Memory B cell (primary cell): ENCODE measurements at places on chromosomes 2 and 18.
A peak's percentile ranks its signal among the peaks of the same experiment; 100 is the strongest.

DNA sequence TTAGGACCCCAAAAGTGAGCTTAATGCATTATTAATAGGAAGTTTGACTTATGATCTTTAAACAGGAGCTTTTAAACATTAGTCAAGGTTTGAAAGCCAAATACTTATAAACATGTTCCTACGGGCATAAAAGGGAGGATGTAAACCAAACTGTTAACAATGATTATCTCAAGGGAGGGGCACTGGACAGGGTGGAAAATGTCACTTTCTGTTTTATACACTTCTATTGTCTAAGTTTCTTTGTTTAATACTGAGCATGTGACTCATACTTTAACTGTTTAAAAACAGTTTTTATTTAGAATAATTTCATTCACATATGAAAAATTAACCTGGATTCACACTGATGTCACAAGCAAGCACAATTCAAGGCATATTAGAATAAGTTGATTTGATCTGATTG is 18.3 kb upstream of the ITGA6 start:
- peaks cover 4% of the 10 kb centered on the region for H3K27me3 ChIP-seq
- H3K36me3 ChIP-seq, result no peaks in the 10 kb centered on the region
- H3K4me3 ChIP-seq, result no peak overlapping the region
- no peak for DNase-seq

DNA sequence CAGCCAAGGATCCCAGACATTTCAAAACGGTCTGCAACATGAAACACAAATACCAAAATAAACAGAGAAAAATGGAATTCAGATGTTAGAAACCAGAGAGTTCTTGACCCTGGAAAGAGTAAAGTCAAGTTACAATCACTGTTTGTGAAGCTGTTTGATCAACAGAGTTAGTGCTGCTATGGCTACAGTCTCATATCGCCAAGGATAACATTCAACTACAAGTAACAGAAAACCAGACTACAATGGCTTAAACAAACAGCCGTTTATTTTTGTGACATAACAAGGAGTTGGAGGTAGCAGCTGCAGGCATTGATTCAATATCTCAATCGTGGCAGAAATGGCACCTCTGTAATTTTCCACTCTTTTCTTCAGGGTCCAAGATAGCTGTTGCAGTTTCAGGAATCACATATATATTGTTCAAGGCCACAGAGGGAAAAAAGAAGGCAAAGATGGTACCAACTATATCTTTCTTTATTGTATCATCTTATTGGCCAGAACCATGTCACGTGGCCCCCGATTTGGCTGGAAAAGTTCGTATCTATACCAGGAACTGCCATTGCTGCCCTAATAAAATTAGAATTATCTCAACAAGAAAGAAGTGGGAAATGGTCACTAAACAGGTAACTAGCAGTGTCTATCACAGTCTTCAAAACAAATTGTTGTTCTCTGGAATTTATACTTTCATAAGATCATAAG is 17.7 kb upstream of the HNRNPLL start:
- H3K4me1 ChIP-seq, result peaks cover 9% of the 10 kb centered on the region
- no peaks in the 10 kb centered on the region for H3K36me3 ChIP-seq
- DNase-seq, result no peak
- no peak overlapping the region for H3K4me3 ChIP-seq
- no peak overlapping the region for H3K27ac ChIP-seq

DNA sequence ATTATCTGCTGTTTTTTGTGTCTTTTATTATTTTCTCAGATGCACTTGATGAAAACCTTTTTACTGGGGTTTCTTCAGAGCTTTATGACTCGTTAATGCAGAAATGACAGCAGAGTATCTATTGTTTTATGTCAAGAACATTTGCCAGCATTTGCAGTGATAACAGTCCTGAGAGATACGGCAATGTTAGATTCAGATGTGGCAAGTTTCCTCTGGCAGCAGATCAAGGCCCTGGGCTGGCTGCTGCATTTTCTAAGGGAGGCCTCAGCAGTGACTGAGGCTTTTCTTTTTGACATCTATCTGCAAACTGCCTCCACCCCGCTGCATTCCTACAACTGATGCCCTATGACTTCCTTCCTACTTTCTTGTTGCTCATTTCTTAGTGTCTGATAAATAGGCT is 40.2 kb downstream of the EFEMP1 start:
- no peak overlapping the region for H3K4me3 ChIP-seq
- no peaks in the 10 kb centered on the region for H3K36me3 ChIP-seq
- H3K27me3 ChIP-seq, result no peaks in the 10 kb centered on the region
- DNase-seq, result no peak
- no peak overlapping the region for H3K27ac ChIP-seq

GRCh38 chr2:112520234-112520783 is 22.0 kb upstream of the POLR1B start:
- no peak overlapping the region for H3K4me3 ChIP-seq
- no peak overlapping the region for H3K27ac ChIP-seq
- no peaks in the 10 kb centered on the region for H3K4me1 ChIP-seq
- no peaks in the 10 kb centered on the region for H3K27me3 ChIP-seq

- peak overlapping the region; percentile 62 for H3K27ac ChIP-seq
- DNase-seq, result no peak
- H3K4me3 ChIP-seq, result no peak overlapping the region
- no peaks in the 10 kb centered on the region for H3K27me3 ChIP-seq
- H3K4me1 ChIP-seq, result peaks cover 43% of the 10 kb centered on the region
Measured at GRCh38 chr2:60406192-60406591, 147.3 kb downstream of the BCL11A start.

DNA sequence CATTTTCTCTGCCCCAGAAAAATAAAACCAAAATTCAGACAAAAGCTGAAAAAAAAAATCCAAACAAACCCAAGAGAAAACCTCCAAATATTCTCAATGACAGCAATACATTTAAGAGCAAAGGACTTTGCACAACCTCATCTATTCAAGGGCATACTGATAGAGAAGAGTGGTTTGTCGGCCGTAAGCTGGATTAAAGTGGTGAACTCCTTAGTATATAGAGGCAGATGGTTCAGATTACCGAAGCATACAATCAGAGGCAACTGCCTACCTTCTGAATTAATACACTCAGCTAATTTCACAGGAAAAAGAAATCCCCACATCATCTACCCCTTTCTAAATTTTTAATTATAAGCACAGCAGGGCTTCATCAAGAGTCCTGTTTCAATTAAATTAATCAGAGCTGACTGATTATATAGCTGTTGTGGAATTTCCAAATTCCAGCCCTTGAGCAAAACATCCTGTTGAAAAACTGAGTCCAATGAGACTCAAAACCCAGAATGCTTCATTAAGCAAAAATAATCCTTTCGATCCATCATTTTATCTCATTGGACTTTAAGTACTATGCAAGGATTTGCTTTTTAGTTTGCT is at the start of gene CPLX4:
TSS of gene CPLX4 (minus strand) at position 190 of the 591 bp plus-strand sequence. CDS start at position 3, 187 bp downstream.
- H3K4me3 ChIP-seq, result no peak within 1 kb of the TSS
- no peak for DNase-seq
- H3K4me1 ChIP-seq, result no peaks in the 10 kb centered on the region

- no peak overlapping the region for H3K27ac ChIP-seq
- H3K27me3 ChIP-seq, result no peaks in the 10 kb centered on the region
- no peak for DNase-seq
- H3K4me1 ChIP-seq, result no peaks in the 10 kb centered on the region
- H3K4me3 ChIP-seq, result no peak overlapping the region
Measured at GRCh38 chr2:33034784-33035183, 88.0 kb downstream of the LTBP1 start.

- H3K4me1 ChIP-seq, result peaks cover 31% of the 10 kb centered on the region
- peak overlapping the region; percentile 87 for H3K4me3 ChIP-seq
- peak; percentile 22 for DNase-seq
- no peaks in the 10 kb centered on the region for H3K27me3 ChIP-seq
Measured at GRCh38 chr2:105329197-105329554, 359 bp downstream of the TGFBRAP1 start.

GRCh38 chr2:94993176-94994062 is 32.1 kb upstream of the MAL start:
- H3K36me3 ChIP-seq, result no peaks in the 10 kb centered on the region
- H3K4me3 ChIP-seq, result no peak overlapping the region
- H3K27me3 ChIP-seq, result peaks cover 17% of the 10 kb centered on the region
- H3K27ac ChIP-seq, result no peak overlapping the region

GRCh38 chr2:241739651-241740050 is 5.2 kb downstream of the D2HGDH start:
- peaks cover 11% of the 10 kb centered on the region for H3K4me1 ChIP-seq
- H3K27me3 ChIP-seq, result no peaks in the 10 kb centered on the region
- no peak overlapping the region for H3K27ac ChIP-seq
- DNase-seq, result no peak
- H3K4me3 ChIP-seq, result no peak overlapping the region
- H3K36me3 ChIP-seq, result no peaks in the 10 kb centered on the region

- H3K27me3 ChIP-seq, result no peaks in the 10 kb centered on the region
- H3K4me1 ChIP-seq, result peaks cover 37% of the 10 kb centered on the region
- H3K4me3 ChIP-seq, result no peak overlapping the region
- peak overlapping the region; percentile 54 for H3K27ac ChIP-seq
Measured at GRCh38 chr2:42124011-42124785, 45.0 kb upstream of the EML4 start.

- H3K36me3 ChIP-seq, result no peaks in the 10 kb centered on the region
- H3K4me3 ChIP-seq, result no peak overlapping the region
- no peaks in the 10 kb centered on the region for H3K27me3 ChIP-seq
Measured at GRCh38 chr18:78641689-78642231, 337.9 kb upstream of the SALL3 start.
